Stimulated activated CD8-positive, alpha-beta memory T cell treated with anti-CD3 and anti-CD28 coated beads, Interleukin-4, amount 100 ng/mL, for 4 hours (primary cell): ENCODE measurements at places on chromosomes 11 and 22.

DNA sequence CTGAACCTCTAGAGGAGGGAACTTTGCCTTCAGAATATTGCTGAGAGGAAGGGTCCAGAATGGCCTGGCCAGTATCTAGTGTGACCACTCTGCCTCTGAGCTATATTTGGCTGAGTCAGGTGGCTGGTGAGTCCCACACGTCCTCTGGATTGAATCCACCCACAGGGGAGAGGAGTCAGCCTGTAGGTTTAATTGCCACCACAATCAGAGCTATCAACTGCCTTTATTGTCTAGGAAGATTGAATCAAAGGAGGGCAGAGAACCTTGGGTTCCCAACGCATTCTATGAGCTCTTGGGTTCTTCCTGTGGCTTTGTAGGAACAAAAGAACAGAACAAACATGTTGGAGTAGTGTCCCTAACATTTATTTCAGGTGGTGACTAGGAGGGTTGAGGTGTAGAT is 67.7 kb downstream of the ST3GAL4 start:
- DNase-seq = no peak

- no peak for DNase-seq
These were observed 527.7 kb downstream of the MN1 start for GRCh38 chr22:27273853-27274252.

DNA sequence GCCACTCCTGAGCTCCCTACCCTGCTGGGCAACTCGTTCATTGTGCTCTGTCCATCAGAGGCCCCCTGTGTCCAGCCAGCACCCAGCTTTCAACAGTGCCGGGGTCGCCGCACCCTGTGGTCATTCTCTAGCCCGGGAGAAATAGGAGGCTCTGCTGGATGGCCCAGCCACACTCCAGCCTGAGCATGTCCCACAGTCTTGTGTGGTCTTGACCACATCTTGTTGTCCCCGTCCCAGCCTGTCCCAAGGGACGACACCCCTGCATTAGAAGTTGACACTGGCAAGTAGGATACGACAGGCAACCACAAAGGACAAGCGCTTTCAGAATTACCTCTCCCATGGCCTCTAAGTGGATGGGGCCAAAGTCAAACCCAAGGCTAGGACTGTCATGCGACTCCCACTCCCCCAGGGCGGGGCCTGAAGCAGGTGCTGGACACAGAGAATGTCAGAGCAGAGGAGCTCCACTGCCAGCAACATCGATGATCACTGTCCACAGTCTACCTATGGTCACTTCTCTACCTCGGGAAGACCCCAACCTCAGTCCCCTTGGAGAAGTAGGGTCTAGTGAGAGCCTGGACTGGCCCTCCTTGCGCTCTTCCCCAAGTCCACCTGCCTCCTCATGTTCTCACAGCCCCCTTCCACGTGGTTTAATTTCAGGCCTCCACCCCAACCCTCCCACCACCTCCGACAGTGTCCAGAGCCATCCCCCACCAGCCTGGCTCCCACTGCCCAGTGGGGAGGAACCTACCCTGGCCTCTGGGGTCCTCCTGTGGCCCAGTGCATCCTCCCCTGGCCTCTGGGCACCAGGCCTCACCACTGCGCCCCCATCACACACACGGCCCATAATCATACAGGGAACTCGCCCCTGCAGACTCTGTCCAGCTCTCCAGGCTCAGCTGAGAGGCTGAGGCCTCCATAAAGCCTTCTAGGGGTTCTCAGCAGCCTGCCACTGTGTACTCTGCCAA is 4.4 kb upstream of the DGCR2 start:
- DNase-seq = no peak

GRCh38 chr11:110160016-110160415 is 66.8 kb downstream of the ZC3H12C start:
- no peak for DNase-seq

DNA sequence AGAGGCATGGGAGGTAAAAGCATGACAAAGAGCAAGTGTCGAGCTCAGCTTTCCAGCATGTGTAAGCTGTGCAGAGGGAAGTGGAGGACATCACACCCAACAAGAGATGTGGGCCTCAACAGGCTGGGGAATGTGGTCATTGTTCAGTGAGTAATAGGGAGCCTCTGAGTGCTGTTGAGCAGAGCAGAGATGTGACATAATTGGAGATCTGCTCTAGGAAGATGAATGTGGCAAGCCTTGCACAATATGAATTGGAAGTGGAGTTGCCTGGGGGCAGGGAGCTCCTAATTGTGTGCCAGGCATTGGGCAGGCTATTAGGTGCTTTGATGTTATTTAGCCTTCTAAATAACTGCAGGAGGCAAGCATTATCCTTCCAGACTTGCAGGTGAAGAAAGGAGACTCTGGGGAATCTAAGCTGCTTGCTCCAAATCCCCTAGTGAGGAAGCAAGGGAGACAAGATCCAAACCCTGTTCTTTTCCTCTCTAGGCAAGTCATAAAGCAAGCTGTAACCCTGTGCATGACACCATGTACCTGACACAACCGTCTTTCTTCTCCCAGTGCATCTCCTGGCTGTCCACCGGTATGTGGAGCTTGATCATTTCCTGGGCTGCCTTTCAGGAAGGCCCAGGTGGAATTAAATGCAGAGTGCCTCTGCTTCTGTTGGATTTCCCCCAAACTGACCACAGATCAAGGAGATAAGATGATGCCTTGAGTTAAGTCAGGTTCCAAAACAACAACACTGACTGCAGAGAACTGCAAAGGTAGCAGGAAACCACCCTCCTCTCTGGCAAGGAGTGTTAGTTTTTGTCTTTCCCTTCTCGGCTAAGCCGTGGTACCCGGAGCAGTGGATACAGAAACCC is 221.4 kb downstream of the TENM4 start:
- no peak for DNase-seq

DNA sequence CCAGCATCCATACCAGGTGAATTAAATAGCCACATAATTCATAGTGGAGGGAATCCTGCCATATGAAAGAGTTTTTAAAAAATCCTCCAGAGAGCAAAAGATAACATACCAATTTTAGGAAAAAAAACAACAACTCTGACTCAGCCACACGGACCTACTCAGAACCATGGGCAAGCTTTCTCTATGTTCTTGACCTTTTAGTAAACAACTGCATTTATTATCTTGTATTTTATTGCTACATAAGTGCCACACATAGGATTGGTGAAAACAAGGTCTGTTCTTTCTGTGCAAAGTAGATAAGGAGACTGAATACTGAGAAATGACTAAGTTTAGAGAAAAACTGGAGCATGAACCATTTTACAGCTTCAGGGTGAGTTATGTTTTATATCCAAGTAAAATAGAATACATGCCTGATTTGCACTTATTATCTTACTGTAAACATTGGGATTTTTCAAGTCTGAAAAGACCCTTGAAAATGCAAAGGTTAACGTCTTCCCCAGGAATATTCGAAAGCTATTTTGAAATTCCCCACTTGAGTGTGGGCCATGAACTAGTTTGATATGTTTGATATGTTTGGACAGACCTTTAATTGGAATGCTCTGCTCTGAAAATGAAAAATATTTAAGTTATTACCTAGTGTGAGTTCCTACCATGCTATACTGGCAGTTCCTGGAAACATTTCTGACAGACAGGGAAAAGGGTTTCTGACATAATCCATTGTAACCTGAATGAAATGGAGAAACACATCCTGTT is 89.5 kb upstream of the DDI1 start:
- no peak for DNase-seq

DNA sequence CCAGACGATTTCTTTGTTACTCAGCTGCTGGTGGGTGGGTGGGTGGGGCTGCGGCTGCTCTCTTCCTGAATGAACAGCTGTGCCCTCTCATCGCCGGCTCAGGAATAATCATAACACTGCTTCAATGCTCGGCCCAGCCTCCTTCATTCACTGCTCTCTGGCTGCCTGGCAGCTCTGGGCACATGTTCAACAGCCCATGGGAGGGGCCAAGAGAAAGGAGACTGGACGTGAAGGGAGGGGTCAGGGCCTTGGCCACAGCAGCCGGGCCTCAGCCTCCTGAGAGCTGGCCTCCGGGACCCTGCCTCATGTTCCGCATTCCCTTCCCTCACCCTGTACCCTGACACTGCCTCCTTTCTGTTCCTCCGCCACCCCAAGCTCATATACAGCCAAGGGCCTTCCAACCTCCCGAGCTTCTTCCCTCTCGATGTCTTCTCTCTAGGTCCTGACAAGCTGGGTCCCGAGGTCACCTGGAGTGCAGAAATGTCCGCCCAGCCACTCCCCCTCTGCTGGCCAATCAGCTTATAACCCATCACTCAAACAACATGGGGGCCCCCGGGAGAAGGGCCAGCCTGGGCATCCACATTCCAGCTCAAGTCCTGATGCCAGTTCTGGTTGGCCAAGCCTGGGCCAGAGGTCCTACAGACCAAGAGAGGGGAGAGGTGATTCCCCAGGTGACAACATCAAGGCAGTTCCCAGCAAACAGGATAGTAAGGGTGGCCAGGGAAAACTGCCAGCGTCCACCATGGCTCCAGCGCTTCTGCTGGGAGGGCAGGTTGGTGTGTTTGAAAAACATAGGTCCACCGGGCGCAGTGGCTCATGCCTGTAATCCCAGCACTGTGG is 3.2 kb upstream of the CSDC2 start:
- DNase-seq = no peak

GRCh38 chr11:122512688-122513087 is 142.8 kb upstream of the UBASH3B start:
- DNase-seq = no peak
